ENCODE measurements at places on chromosomes 3 and 15.
A peak's percentile ranks its signal among the peaks of the same experiment; 100 is the strongest.

DNA sequence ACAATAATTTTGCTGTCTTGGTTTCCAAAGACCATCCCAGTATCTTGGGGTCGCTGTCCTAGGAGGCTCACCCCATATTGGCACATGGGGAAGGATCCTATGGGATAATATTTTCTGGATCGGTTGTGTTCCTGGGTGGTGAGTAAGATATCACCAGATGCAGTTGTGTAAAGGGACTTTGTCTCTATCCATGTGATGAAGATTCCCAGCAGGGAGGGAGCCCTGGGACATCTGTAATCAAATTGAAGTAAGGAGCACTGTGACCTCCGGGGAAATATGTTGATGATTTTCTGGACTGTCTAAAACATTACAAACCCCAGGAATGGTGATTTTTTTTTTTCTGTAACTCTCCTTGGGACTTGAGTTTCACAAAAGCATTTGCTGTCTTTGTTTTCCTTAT, 36.2 kb upstream of the LRTM1 start:
- no peak for DNase-seq

- no peak for DNase-seq
Observed at GRCh38 chr15:63371297-63371918, 10.2 kb downstream of the CA12 start.

DNA sequence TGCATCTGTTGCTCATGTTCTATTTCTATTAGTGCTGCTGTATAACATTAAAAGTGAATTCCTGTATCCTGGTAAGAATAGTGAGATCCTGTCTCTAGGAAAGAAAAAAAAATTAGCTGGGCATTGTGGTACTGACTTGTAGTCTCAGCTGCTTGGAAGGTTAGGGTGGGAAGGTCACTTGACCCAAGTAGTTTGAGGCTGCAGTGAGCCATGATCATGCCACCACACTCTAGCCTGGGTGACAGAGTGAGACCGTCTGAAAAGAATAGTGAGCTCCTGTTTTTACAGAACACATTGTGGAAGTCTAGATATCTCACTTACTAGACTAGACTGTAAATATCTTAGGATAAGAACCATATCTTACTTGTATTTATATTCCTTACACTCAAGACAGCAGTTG, 4.6 kb downstream of the ATP11B start:
- DNase-seq: no peak

GRCh38 chr15:93493172-93493571, 404.2 kb upstream of the RGMA start:
- DNase-seq: no peak

DNA sequence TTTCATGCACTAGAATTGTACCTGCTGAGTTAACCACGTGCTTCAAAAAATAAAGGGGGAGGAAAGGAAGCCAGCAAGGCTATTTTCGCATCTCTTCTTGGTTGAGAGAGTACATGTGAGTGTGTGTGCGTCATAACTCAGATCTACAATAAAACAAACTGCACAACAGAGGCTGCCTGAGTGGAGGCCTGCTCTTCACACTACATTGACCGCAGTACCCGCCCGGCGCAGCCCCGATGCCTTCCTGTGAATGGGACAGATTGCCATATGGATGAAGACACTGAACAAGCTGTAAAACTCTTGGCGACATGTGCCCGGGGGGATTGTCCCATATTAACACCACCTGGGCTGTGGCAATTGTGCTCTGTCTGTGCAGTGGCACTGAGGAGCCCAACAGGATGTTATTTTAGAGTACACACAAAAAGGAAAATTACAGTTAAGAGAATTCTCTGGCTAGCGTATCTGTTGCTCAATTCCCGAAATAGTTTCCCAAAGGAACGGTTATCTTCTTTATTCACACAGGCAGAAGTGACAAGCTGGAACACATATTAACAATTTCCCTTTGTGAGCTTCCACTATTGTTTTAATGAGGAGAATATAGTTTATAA, 551.5 kb downstream of the FOXP1 start:
- DNase-seq: no peak

- DNase-seq: no peak
Observed at GRCh38 chr3:184211297-184211696, 18.1 kb upstream of the VWA5B2 start.

GRCh38 chr3:153976891-153977554, 144.2 kb upstream of the ARHGEF26 start:
- DNase-seq: no peak

DNA sequence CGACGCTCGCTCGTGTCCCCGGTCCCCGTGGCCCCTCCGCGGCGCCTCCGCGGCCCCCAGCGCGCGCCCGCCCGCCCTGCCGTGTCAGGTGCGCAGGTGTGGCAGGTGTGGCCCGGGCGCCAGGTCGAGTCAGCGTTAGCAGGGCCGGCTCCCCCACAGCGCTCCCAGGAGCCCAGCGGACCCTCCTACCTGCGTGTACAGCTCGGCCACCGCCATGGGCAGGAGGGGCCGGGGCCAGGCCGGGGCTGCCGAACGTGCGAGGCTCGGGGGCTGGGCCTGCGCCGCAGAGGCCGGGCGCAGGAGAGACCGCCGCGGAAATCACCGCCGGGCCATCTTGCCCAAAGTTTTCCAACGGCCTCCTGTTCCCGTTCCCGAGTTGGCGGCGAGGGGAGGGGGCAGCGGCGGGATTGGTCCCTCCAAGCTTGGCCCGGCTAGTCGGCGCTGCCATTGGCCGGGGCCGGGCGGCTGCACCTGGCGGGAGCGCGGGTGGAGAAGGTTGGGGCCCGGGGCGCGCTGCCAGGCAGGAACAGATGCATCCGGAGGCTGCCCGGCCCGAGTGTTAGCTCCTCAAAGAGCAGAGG, at the start of gene MYO5C:
TSS of gene MYO5C (minus strand) at position 384 of the 581 bp plus-strand sequence. CDS start at position 216, 168 bp downstream.
- no peak for DNase-seq

GRCh38 chr3:136396916-136397315, 146.8 kb downstream of the PCCB start:
- DNase-seq: no peak

DNA sequence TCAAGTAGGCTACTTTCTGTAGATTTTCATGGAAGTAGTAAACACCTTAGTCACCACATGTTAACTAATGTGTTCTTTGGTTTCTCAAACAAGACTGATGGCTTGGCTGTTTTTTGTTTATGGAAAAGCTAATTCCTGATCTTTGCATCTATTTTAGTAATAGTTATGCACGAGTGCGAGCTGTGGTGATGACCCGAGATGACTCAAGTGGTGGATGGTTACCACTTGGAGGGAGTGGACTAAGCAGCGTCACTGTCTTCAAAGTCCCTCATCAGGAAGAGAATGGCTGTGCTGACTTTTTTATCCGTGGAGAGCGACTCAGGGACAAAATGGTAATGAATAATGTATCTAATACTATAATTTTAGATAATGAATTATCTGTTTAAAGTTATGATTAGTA, 46.6 kb downstream of the SPRED1 start:
- DNase-seq: no peak

GRCh38 chr15:32844118-32844711, 126.4 kb downstream of the GREM1 start:
- DNase-seq: no peak

DNA sequence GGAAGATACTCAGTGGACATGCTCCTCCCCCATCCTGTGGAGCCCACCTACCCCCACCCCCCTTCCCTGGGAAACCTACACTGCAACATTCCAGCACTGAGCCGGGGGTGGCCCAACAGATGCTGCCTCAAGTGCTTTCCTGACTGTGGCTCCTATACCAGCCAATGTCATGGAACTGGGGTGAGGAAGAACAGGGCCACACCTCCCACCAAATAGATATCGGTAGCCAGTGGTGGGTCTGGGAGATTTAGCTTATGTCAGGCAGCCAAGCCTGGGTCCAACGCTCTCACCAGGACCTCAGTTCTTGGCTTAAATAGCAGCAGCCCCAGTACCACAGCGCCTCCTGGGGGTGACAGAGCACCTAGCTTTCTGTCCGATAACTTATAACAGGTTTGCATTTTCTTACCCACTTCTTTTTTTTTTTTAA, 30.3 kb downstream of the CDC25A start:
- DNase-seq: peak; percentile 12

GRCh38 chr15:72585476-72586058, 68.9 kb upstream of the GOLGA6B start:
- DNase-seq: no peak

- DNase-seq: no peak
Observed at GRCh38 chr15:28118083-28118482, 19.0 kb upstream of the OCA2 start.

GRCh38 chr3:65893631-65894030, 145.1 kb downstream of the MAGI1 start:
- no peak for DNase-seq

- DNase-seq: no peak
Observed at GRCh38 chr3:45860481-45860880, 18.6 kb upstream of the LZTFL1 start.

- no peak for DNase-seq
Observed at GRCh38 chr3:56724676-56725075, 41.6 kb upstream of the TASOR start.

DNA sequence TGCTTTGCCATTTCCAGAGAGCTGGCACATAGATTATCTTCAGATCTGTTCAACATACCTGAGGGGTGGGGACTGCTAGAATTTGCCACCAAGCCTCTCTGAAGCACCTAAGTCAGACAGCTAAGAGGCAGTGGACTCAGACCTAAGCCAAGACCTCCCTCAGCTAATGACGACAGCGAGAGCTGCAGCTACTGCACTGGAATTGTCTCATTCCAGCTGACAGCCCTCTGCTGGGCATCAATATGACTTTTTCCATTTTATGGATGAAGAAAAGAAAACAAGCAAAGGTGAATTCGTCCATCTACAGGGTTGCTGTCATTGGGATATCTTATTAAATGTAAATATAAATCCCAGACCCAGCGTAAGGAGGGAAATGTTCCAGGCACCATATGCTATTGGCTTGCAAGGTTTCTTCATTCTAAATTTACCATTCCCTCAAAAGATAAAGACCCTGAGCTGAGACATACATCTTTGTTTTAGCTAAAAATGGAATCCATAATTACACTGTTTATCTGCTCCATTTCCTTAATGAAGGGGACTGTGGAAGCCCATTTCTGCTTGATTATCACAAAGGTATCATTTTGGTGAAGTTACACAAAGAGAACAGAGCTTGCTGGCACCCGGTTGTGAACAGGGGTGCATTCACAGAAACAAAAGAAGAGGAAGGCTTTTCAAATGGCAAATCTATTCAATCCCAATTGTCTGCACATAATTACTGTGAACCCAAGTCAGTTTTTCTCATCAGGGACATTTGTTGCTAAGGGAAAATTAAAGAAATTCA, 85.5 kb upstream of the LRTM1 start:
- no peak for DNase-seq

DNA sequence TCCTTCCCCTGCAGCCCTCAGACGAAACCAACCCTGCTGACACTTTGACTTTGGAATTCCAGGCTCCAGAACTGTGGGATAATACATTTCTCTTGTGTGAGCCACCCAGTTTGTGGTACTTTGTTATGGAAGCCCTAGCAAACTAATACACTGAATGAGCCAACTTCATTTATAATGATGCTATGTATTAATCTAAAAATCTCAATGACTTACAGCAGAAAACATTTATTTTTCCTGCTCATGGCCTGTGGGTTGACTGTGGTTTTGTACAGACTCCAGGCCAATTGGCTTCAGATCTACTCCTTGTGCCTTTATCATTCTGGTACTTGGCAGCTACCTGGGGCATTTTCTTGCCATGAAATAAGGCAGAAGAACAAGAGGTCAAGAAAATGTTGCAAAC, 152.4 kb downstream of the EBLN2 start:
- no peak for DNase-seq

DNA sequence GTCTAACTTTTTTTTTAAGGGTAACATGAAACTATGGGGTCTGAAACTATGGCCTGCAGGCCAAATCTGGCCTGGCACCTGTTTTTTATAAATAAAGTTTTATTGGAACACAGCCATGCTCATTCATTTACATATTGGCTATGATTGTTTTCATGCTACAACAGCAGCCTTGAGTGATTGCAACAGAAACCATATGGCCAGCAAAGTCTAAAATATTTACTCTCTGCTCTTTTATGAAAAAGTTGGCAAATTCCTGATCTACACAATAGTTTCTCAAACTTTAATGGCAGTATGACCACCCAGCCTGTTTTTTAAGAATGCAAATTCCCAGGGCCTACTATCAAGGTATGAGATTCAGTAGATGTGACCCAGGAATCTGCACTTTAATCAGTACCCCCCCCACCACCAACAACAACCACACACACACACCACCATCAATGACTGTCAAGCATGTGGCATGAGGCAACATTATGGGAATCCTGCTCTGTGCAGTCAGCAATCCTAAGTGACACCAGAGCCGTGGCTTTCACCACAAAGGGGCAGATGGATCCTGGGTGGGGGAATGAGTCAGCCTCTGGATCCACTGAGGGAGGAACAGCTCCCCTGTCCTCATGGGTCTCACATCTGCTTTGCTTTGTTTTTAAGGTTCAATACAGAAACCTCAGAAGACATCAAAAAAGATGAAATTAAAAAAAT, 142.8 kb downstream of the NTRK3 start:
- DNase-seq: no peak

DNA sequence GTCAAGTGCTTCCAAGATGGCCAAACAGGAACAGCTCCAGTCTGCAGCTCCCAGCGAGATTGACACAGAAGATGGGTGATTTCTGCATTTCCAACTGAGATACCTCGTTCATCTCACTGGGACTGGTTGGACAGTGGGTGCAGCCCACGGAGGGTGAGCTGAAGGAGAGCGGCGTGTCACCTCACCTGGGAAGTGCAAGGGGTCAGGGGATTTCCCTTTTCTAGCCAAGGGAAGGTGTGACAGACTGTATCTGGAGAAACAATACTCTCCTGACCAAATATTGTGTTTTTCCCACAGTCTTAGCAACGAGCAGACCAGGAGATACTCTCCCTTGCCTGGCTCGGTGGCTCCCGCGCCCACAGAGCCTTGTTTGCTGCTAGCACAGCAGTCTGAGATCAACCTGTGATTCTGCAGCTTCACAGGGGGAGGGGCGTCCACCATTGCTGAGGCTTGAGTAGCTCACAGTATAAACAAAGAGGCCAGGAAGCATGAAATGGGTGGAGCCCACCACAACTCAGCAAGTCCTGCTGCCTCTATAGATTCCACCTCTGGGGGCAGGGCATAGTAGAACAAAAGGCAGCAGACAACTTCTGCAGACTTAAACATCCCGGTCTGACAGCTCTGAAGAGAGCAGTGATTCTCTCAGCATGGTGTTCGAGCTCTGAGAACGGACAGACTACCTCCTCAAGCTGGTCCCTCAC, 293.5 kb upstream of the SUCLG2 start:
- DNase-seq: no peak

GRCh38 chr3:71724584-71725270, 475 bp downstream of the EIF4E3 start:
- DNase-seq: no peak

DNA sequence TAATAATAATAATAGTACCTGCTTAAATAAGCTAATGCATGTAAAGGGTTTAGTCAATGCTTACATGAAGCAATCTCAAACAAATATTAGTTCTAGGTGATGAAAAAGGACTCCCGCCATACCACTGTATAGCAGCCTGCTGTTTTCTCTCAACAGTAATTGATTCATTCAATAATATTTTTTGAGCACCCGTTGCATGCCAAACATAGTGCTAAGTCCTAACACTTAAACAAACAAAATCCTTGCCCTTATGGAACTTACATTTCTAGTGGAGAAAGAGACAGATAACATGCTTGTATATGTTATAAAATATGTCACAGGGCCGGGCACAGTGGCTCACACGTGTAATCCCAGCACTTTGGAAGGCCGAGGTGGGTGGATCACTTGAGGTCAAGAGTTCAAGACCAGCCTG, 61.2 kb upstream of the FLNB start:
- no peak for DNase-seq

- no peak for DNase-seq
Observed at GRCh38 chr15:98451236-98451635, 197.1 kb upstream of the IGF1R start.

GRCh38 chr3:30751610-30752299, 142.7 kb downstream of the GADL1 start:
- DNase-seq: peak; percentile 25

- DNase-seq: no peak
Observed at GRCh38 chr3:43062564-43063040, 43.3 kb downstream of the POMGNT2 start.

Data from activated naive CD4-positive, alpha-beta T cell (primary cell).